ENCODE measurements at places on chromosomes 2 and 18.
A peak's percentile ranks its signal among the peaks of the same experiment; 100 is the strongest.

DNA sequence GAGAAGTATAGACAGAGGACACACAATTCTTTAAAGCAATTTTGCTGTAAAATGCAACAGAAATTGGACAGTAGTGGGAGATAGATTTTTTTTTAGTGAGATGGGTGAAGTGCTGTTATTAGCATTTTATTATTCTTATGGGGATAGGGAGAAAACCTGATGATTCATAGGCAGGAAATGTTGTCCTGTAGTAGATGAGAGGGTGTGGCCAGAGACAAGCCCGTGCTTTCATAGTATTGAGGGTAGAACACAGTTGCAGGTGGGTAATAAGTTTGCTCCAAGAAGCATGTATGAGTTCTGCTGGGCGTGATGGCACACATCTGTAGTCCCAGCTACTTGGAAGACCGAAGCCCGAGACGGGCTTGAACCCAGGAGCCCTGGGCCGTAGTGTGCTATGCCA lies 128.3 kb upstream of the ARHGAP28 start:
- DNase-seq = no peak

- no peak for DNase-seq
These were observed 156.4 kb downstream of the PPP1R1C start for GRCh38 chr2:182142062-182142461.

DNA sequence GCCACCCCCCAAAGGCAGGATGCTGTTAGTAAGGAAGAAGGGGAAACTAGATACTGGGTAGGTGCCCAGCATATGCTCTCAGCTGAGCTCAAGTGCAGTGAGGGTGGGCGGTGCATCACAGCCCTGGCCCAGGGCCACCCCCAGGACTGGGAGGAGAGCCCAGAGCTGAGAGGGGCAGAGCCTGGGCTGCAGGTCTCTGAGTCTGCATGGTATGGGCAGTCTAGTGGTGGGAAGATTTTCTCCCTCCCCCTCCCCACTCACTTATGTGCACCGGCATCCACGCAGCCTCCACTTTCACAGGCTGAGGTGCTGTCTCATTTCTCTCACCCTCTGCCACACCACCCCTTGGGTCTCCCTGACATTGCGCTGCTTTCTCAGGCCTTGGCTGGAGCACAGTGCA lies 48.5 kb upstream of the CAB39 start:
- no peak for DNase-seq

DNA sequence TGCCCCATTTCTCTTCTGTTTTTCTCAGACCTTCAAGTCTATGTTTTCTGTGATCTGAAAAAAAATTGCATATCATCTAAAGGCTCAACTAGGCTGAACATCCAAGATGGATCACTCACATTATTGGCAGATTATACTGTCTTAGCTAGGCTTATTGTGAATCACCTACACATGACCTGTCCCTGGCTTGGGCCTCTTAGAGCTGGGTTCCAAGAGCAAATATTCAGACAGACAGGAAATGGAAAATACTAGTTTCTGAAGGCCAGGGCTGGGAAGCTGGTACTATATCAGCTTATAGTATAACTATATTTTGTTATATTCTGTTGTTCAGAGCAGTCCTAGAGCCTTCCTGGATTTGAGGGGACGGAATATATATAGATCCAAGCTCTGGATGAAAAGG lies 90.3 kb downstream of the PIK3C3 start:
- DNase-seq = no peak

GRCh38 chr18:5456577-5457461 lies 87.0 kb downstream of the EPB41L3 start:
- DNase-seq = no peak

DNA sequence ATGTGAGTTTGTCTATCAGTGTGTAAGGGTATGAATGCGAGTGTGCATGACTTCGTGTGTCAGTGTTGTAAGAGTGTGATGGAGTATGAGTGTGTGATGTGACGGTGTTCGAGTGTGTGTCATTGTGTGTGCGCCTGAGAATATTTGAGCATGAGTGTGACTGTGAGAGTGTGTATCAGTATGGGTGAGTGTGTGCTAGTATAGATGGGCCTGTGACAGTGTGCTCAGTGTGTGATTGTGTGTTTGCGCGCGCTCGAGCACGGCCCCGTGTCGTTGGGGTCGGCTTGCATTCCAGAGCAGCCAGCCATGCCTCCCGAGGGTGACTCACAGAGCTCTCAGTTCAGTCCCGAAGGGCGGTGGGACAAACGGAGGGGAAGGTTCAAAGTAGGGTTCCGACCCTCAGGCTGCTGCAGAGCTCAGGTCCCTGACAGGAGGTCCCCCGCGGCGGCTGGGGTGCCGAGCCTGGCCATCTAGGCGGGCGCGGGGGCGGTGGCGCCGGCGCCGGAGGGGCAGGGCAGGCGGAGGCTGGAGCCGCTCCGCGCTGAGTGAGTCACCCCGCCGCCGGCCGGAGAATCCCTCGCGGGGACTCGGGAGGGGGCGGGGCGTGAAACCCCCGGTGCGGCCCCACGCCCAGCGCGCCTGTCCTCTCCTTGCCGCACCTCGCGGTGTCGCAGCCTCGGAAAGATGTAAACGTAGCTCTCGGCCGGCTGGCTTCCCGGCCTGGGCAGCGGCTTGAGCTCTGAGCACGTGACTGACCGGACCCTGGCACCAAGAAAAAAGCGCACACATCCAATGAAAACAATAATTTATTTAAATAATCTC lies 3.8 kb downstream of the DLX2 start:
- DNase-seq = peak; percentile 42

- no peak for DNase-seq
These were observed 90.8 kb downstream of the ZFP36L2 start for GRCh38 chr2:43135583-43135982.

DNA sequence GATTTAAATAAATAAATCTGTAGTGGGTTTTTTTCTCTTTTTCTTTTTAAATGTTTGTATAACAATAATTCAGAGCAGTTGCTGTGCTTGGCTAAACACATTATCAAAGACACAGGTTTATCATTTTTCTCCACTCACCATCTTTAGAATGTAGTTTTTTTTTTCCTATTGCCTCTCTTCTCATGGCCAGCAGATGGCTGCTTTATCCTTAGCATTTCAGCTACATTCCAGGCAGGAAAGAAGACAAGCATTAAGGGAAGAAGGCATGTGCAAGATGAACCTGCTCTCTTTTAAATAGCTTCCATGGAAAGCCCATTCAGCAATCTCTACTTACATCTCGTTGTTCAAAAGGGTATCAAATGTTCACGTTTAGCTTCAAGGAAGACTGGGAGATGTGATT lies 42.6 kb downstream of the ARHGAP15 start:
- DNase-seq = no peak

GRCh38 chr18:53503914-53504441 lies 720.5 kb downstream of the MBD2 start:
- DNase-seq = no peak

GRCh38 chr2:36515538-36515937 lies 82.4 kb downstream of the FEZ2 start:
- no peak for DNase-seq

DNA sequence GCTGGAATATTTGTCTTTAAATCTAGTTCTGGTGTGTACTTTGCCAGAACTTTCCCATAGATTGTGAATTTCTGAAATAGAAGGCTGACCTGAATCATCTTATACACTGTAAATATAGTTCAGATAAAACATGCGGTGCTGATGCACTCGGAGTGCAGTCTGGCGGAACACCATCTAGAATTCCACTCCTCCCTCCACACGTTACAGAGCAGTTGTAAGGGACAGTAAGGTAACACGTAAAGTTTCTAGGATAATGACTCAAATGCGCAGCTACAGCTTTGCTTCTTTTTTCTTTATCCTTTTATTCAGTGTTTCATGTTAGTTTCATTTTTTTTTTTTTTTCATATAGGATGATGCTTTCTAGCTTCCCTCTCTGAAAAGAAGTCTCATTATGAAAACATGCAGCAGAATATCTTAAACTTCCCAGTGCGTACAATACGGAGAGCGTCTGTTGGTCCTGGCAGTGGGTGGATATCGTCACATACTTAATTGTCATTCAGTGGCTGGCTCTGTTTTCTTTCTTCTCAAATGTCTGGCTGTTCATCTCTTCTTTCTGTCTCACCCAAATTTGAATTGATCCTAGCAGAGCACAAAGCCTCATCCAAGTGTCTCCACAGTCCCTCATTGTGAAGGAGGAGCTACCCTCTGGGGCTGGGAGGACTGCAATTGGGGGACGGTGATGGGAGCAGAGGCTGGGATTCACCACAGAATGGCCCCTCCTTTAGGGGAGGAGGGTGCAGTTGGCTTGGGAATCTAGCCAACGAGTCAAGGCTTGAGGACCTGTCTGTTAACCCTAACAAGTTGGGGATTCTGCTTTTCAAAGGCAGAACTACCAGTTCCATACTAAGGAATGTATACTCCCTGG lies 138.8 kb downstream of the MYT1L start:
- no peak for DNase-seq

DNA sequence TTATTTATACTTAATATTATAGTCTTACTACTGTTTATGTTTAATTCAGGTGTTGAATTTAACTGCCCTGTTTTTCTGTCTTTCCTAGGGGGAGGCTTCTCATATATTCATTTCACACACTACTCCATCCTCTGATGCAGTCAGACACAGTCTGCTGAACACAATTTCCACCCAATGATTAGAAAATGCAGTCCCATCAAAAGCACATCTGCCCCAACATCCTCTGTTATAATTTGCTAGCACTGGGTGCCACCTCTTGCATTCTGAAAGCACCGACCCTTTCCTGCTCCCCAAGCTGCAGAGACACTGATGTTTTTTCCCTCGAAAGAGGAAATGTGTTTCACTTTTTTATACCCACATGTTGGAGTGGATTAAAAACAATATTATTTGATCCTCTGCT lies 474.7 kb downstream of the PID1 start:
- no peak for DNase-seq

DNA sequence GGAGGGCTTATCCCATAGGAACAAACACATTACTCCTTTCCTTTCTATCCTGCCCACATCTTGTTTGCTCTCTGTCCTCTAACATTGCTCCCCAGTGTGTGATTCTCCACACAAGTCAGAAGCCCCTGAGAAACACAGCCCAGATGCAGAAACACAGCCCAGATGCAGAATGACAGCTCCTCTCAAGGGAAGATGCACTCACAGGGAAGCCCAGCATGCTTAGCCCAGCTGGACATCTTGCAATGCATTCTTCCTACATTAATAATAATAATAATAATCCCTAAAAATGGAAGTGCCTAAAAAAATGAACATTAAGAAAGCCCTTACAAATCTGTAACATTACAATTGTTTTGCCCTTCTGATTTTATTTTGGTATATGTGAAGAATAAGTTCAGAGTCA lies 172.1 kb downstream of the CBLN2 start:
- DNase-seq = no peak

GRCh38 chr2:37809525-37809924 lies 115.6 kb upstream of the RMDN2 start:
- no peak for DNase-seq

DNA sequence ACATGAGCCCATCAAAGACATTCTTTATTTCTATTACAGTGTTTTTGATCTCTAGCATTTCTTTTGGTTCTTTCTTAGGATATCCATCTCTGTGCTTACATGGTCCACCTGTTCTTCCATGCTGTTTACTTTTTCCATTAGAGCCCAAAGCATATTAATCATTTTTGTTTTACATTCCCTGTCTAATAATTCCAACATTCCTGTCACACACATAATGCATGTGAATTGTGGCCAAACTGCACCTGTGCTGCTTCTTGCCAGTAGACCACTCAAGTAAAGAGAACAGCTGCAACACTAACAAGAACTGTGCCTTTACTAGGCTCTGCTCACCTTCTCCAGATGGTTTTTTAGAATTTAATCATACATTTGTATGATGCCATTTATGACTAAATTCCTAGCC lies 103.0 kb downstream of the PTH2R start:
- no peak for DNase-seq

GRCh38 chr2:22270341-22270740 lies 1114.6 kb upstream of the KLHL29 start:
- DNase-seq = no peak

DNA sequence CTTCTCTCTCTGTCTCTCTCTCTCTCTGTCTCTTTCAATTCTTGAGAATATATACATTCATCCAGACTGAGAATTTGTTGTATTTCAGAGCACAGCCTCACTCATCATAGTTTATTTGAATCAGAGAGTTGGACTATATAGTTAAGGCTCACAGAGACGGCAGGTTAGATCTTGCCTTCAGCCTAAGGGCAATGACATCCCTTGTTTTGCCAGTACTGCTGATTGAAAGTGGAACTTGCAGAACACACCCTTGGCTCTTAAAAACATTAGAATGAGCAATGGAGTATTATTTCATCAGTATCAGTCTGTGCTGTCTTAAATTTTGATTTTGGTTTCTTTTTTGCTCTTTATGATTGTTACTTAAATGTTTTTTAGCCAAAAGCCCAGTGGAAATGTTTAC lies 62.0 kb upstream of the DSG1 start:
- no peak for DNase-seq

DNA sequence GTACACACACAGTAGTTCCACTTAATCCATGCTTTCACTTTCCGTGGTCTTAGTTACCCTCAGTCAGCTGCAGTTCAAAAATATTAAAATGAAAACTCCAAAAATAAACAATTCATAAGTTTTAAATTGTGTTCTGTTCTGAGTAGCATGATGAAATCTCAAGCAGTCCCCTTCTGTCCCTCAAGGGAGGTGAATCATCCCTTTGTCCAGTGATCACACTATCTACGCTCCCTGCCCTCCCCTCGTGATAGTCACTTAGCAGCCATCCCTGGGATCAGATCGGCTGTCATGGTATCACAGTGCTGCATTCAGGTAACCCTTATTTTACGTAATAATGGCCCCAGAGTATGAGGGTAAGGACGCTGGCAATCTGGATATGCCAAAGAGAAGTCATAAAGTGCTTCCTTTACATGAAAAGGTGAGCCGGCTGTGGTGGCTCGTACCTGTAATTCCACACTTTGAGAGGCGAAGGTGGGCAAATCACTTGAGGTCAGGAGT lies 5.8 kb upstream of the RTN4 start:
- DNase-seq = no peak

DNA sequence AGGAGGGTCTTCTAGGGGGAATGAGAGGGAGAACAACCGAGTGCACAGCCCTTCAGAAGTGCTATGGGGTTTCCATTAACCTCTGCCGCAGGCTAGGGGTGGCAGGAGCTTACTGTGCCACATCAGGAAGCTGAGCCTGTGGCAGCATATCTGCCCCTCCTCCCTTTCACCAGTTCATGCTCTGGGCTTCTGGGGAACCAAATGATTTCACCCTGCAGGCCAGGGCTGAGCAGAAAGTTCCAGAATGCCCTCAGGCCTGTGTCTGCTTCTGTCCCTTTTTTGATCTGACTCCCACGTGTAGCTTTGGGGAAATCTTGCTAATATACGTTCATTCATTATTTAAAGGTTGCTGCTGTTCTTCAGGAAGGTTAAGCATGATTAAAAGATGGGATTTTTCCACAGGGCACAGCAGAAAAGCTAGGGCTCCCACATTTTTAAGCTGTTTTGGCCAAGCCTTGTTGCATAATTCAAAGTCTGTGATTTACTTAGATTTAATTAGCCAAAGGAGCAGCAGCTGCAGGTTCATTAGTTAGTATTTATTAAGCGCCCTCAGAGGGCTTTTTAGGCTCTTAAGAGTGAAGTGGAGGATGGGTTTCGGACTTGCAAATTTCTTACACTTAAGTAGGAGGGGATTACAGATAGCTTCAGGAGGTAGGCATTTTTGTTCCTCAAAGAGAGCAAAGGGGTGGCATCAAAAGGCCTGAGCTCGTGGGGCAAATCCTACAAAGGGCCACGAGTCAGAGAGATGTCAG lies 10.2 kb downstream of the TMEM247 start:
- DNase-seq = no peak
